ENCODE measurements at places on chromosomes 12 and 14.

DNA sequence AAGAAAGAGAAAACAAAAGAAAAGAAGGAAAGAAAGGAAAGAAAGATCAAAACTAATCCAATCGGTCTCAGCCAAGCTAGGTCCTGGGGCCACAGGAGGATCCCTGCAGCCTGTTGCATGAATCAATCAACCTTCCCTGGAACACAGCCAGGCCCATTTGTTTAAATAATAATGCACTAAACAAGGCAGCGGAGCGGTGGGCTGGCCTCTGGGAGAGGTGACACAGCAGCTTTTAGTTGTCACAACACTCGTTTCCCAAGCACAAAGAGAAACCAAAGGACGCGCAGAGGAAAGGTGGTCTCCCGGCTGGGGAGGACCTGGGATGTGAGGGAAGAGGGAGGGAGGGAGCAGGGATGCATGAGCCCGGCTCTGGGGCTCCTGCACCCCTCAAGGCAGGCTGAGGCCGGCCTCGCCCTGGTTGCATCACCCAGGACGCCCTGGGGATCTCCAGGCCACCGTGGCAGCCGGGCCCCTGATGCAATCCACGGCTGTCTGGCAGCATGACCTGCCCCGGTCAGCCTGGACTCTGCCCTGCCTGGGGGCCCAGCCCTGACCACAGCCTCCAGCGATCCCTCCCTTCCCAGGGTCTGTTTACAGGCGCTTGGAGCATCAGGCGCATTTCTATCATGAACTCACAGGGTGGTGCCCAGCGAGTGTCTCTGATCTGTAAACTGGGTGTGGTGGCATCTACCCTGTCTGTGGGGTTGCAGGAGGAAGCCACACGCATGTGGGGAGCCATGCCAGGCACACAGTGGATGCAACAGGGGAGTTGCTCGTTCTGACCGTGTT lies 32.5 kb downstream of the MMP17 start:
- no peak overlapping the region for H3K27ac ChIP-seq
- H3K27me3 ChIP-seq: peaks cover 17% of the 10 kb centered on the region
- DNase-seq: peak; percentile 36
- H3K36me3 ChIP-seq: no peaks in the 10 kb centered on the region

DNA sequence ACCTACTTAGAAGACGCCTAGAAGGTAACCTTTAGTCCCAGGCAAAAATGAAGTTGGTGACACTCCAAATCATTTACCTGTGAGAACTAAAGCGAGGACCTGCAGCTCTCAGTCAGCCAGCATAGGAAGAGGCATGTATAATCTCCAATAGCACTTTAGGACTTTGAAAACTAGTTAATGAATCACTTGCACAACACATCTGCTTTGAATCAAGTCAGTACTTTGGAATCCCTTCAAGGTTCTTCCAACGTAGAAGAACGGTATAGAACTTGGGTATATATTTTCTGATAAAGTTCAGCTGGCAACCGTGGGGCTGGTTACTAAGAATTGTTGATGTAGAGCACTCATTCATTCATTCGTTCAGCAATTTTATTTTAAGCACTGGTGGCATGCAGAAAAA lies 251.9 kb downstream of the TMEM132D start:
- no peak overlapping the region for H3K4me3 ChIP-seq
- H3K4me1 ChIP-seq: no peaks in the 10 kb centered on the region

GRCh38 chr12:45681465-45681864 lies 48.0 kb upstream of the ARID2 start:
- no peaks in the 10 kb centered on the region for H3K36me3 ChIP-seq
- no peaks in the 10 kb centered on the region for H3K27me3 ChIP-seq
- DNase-seq: no peak
- H3K4me3 ChIP-seq: no peak overlapping the region

DNA sequence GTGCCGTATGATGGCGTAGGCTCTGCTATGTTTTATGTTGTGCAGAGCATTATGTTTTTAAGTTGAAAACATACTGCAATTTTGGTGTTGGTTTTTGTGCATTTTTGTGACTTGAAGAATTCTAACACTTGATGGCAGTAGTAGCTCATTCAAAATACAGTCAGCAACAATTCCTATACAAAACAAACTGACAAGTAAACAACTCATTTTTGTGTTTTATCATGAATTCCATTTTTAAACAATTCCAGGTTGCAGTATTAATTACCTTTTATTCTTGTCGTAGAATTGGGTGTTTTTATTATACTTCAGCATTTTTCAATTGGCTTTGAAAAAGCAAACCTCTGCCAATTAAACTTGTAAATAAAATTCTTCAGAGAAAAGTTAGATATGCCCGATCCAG lies 4.1 kb upstream of the CCER1 start:
- no peak for DNase-seq
- H3K4me1 ChIP-seq: no peaks in the 10 kb centered on the region
- H3K27me3 ChIP-seq: no peaks in the 10 kb centered on the region
- no peaks in the 10 kb centered on the region for H3K36me3 ChIP-seq

DNA sequence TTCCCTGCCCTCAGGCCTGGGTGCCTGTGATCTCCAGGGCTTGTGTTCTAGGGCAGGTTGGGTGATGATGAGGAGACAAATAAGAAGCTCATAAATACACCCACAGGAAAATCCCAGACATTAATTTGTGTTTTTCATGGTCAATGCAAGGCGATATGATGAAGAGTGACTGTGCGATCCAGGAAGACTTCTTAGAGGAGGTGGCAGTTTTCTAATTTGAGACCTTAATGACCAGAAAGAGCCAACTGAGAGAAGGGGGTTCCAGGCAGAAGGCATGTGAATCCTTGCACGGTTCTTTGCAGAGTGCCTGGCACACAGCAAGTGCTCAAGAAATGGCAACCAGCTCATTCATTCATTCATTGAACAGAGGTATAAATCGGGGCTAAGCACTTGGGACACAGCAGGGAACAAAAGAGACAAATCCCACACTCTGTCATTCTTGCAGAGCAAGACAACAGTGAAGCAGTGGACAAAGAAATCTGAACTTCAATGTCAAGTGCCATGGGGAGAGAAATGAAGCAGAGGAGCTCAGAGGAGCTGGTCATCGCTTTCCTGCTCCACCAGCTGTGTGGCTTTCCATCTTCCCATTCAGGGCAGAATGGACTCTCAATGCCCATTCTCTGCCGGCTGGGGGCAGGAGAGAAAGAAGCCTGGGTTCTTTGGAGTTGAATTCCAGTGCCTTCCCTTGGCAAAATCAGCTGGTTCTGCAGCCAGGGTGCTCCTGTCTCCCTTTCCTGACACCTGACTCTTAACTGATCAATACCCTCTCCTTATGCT lies 128.3 kb downstream of the AACS start:
- no peaks in the 10 kb centered on the region for H3K4me1 ChIP-seq
- no peak for DNase-seq
- peaks cover 22% of the 10 kb centered on the region for H3K27me3 ChIP-seq
- no peaks in the 10 kb centered on the region for H3K36me3 ChIP-seq
- no peak overlapping the region for H3K4me3 ChIP-seq

Measured in tibial nerve (tissue), 4 donors.